Glutamatergic neuron (in vitro differentiated cells): ENCODE measurements at places on chromosomes 1 and 21. TPM values are rescaled to one million over a fixed set of nuclear protein-coding genes. Genes with fewer than 3 reads are reported as not detected.

The CELA3A gene
- not detected for total RNA-seq

The NR1I3 gene
- not detected for total RNA-seq

The PCP4L1 gene
- total RNA-seq, result 1.1 TPM

The EDN2 gene
- total RNA-seq, result not detected

The NCF2 gene
- total RNA-seq, result not detected

The OR2L3 gene
- 0.15 TPM for total RNA-seq

The FMO5 gene
- 0.25 TPM for total RNA-seq

The HSD3B1 gene
- total RNA-seq, result not detected

The RAB29 gene
- total RNA-seq, result 1.7 TPM

The LENEP gene
- 1.3 TPM for total RNA-seq

The SPRR5 gene
- not detected for total RNA-seq

The NMNAT2 gene
- 76.4 TPM for total RNA-seq
